ENCODE measurements at places on chromosomes 1 and 21. TPM values are rescaled to one million over a fixed set of nuclear protein-coding genes. Genes with fewer than 3 reads are reported as not detected.
A peak's percentile ranks its signal among the peaks of the same experiment; 100 is the strongest.

GRCh38 chr1:90048043-90048442 is 53.1 kb downstream of the ZNF326 start:
- H3K27me3 ChIP-seq: no peaks in the 10 kb centered on the region
- DNase-seq: no peak
- H3K4me1 ChIP-seq: no peaks in the 10 kb centered on the region
- H3K27ac ChIP-seq: no peak overlapping the region
- H3K36me3 ChIP-seq: no peaks in the 10 kb centered on the region

DNA sequence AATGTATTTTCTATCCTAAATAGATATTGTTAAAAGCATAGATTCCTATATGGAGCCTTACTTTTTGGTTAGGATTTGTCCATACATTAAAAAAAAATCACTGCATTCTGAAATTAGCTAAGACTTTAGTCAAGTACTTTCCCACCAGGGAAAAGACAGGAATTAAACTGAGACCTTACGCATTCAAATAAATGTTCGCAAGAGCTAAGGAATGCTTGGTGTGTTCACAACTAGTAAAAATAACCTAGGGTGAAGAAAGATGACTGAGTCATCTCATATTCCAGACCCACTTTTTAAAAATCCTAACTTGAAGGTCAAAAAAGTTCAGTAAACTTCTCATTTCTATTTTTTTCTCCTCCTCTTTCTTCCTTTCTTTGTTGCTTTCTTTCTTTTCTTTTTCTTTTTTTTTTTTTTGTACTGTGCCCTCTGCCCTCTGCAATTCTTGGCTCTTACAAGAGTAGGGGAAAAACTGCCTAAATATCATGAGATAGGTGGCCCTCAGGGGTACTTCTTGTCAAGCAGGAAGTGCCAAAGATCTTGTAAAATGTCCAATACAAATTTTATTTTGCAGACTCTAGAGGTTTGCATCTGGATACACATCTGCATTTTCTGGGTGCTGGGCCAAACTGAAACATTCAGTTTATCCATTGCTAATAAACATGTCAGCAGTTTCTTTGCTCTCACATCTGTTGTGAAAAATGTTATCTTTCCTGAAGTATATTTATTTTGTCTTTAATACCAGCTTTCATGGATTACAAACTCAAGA is 121.4 kb upstream of the GORAB start:
- no peak for DNase-seq
- peaks cover 1% of the 10 kb centered on the region for H3K4me1 ChIP-seq
- no peaks in the 10 kb centered on the region for H3K27me3 ChIP-seq
- no peaks in the 10 kb centered on the region for H3K36me3 ChIP-seq
- H3K4me3 ChIP-seq: no peak overlapping the region
- H3K27ac ChIP-seq: no peak overlapping the region

GRCh38 chr1:156676114-156676819 is 940 bp downstream of the NES start:
- H3K27ac ChIP-seq: no peak overlapping the region
- H3K27me3 ChIP-seq: no peaks in the 10 kb centered on the region
- H3K4me1 ChIP-seq: no peaks in the 10 kb centered on the region
- no peak for DNase-seq
- H3K36me3 ChIP-seq: no peaks in the 10 kb centered on the region
- H3K4me3 ChIP-seq: no peak overlapping the region

NRIP1 gene
- 28.6 TPM for total RNA-seq

DNA sequence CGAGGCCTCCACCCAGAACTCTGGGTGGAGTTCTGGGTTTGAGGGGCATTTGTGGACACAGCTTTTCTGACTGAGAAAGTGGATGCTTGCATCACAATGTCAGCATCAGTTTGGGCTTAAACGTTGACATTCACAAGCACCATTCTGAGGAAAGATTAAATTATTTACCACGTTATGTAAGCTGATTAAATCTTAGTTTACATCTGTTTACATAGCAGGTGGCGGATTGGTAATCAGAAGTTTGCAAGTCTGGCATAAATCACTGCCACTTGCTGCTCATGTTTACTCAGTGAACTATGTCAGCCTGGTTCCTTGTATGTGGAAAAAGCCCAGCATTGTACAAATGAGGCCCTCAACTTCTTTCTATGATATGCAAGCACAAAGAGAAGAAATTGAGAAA is 310.1 kb downstream of the PAPPA2 start:
- no peak overlapping the region for H3K4me3 ChIP-seq
- no peak overlapping the region for H3K27ac ChIP-seq
- no peaks in the 10 kb centered on the region for H3K4me1 ChIP-seq
- DNase-seq: no peak
- no peaks in the 10 kb centered on the region for H3K36me3 ChIP-seq

ITGB2 gene
- 65.5 TPM for total RNA-seq

DNA sequence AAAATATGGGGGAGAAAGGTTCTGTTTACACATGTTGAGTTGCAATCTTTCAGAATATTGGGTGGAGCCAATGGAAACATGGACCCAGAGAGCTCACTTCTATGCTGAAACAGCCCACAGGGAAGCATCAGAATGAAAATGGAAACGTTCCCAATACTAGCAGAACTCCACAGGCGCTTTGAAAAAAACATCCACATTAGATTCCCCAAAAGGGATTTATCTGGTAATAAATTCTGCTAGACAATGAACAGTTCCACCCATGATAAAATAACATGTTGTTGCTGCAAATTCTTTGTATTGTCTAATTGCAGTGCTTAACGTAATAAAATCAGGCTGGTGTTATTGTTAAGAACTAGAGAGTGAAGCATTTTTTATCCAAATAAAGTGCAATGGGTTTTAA is 197.0 kb downstream of the GABPA start:
- no peak overlapping the region for H3K4me3 ChIP-seq
- DNase-seq: no peak
- no peaks in the 10 kb centered on the region for H3K27me3 ChIP-seq
- H3K4me1 ChIP-seq: peaks cover 11% of the 10 kb centered on the region

TAF12 gene
- 17.1 TPM for total RNA-seq

- no peaks in the 10 kb centered on the region for H3K36me3 ChIP-seq
- no peak for DNase-seq
- H3K4me1 ChIP-seq: no peaks in the 10 kb centered on the region
- no peaks in the 10 kb centered on the region for H3K27me3 ChIP-seq
- H3K27ac ChIP-seq: no peak overlapping the region
- no peak overlapping the region for H3K4me3 ChIP-seq
These were observed 129.3 kb downstream of the PRDM2 start for GRCh38 chr1:13829152-13829769.

EFHD2 gene
- 34.9 TPM for total RNA-seq

DNA sequence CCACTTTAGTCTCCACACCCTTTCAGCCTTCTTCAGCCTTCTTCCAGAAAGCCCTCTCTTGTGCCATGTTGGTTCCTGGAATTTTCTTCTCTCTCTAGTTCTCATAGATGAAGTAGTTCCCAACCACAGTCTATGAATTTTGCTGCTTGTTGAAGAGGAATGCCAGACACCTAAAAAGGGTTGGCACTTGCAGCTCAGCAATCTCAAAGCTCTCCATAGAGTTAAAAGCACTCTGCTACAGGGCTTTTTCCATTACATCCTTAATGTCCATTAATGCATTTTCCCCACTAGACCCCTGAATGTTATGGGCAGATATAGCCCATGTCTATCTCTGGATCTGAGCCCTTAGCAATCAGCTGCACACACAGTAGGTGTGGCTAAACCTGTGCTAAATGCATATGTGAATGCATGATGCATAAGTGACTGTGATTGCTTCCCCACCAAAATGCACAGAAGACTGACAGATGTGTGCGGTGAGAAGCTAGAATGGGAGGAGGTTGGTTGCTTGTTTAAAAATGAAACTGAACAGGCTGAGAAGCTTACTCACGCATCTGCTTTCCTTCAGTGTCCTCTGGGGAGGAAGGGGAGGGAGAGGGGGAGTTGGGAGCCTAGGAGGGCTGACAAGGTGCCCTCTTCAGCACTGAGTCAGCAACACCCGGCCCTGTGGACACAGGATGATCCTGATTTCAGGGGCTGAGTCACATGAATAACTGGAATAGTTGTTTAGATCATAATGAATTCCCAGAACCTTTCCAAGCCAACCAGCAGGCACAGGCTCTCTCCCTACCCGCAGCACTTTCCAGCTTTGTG is 146.1 kb upstream of the FGGY start:
- no peaks in the 10 kb centered on the region for H3K27me3 ChIP-seq

- DNase-seq: peak; percentile 91
- H3K4me3 ChIP-seq: peak within 1 kb of the TSS; percentile 38
- H3K27ac ChIP-seq: peak within 1 kb of the TSS; percentile 32
- no peaks in the 10 kb centered on the region for H3K36me3 ChIP-seq
- H3K4me1 ChIP-seq: no peaks in the 10 kb centered on the region
These were observed at the start of gene CDK18 for GRCh38 chr1:205504311-205505075. TSS of gene CDK18 (plus strand) at chr1:205504669. CDS start at chr1:205523168, 18,499 bp downstream.

- H3K4me1 ChIP-seq: no peaks in the 10 kb centered on the region
- no peak overlapping the region for H3K27ac ChIP-seq
- no peak overlapping the region for H3K4me3 ChIP-seq
- H3K36me3 ChIP-seq: peaks cover 2% of the 10 kb centered on the region
These were observed 41.0 kb upstream of the SEC16B start for GRCh38 chr1:178010674-178011464.

DNA sequence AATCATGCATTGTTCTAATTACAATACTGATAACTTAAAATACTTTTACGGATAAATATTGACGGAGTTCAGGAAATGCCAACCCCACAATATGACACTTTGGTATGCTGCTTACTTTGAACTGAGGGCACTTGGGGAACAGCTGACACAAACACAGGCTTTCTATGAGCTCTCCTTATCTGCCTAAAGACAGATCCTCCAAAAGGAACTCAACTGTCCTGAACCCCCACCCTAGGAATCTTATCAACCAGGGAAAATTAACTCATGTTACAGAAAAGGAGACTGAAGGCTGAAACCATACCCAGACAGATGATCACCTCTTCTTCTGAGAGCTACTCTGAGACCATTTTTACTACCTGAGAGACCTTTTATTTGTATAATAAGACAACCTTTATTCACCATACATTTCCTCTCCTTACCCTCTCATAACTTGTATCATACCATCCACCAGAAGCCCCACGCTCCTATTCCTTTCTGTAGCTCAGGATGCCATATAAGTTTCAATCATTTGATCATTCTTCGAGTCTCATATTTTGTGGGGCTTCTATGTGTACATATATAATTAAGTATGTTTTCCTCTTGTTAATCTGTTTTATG is 239.5 kb downstream of the FAF1 start:
- H3K4me3 ChIP-seq: no peak overlapping the region
- H3K4me1 ChIP-seq: no peaks in the 10 kb centered on the region
- no peaks in the 10 kb centered on the region for H3K27me3 ChIP-seq
- no peaks in the 10 kb centered on the region for H3K36me3 ChIP-seq
- DNase-seq: no peak
- no peak overlapping the region for H3K27ac ChIP-seq

- H3K27ac ChIP-seq: no peak overlapping the region
- H3K27me3 ChIP-seq: no peaks in the 10 kb centered on the region
- H3K4me3 ChIP-seq: no peak overlapping the region
- H3K4me1 ChIP-seq: no peaks in the 10 kb centered on the region
- H3K36me3 ChIP-seq: no peaks in the 10 kb centered on the region
These were observed 421.4 kb upstream of the RUNX1 start for GRCh38 chr21:35470522-35470921.

COPA gene
- 174 TPM for total RNA-seq

Measured in aorta (tissue), 5 donors.